ENCODE measurements at places on chromosomes 12 and 14. TPM values are rescaled to one million over a fixed set of nuclear protein-coding genes. Genes with fewer than 3 reads are reported as not detected.

DNA sequence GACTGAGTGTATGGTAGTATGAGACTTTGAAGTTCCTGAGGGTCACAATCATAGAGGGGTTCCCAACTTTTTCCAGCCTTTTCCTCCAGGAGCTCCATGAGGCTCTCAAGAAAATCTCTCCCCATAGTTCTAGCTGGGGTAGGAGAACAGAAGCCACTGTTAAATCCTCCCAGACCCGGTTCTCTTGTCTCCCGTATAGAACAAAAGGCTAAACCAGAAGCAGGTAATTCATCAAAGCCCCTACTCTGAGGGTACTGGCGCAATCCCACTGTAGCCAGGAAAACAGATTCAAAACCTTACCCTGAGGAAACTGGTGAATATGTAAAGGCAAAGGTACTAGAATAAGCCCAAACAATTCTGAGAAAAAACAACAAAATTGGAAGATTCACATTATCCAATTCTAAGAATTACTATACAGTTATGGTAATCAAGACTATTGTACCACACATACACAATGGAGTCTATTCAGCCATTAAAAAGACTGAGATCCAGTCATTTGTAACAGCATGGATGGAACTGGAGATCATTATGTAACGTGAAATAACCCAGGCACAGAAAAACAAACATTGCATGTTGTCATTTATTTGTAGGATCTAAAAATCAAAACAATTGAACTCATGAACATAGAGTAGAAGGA is 20.5 kb downstream of the OR8S1 start:
- no peak for DNase-seq

- DNase-seq = no peak
Measured at GRCh38 chr12:128817111-128818015, 6.4 kb downstream of the SLC15A4 start.

GRCh38 chr12:103386451-103386850 is 109.3 kb downstream of the C12orf42 start:
- DNase-seq = no peak

- DNase-seq = no peak
Measured at GRCh38 chr12:115037830-115038229, 353.9 kb upstream of the TBX3 start.

- no peak for DNase-seq
Measured at GRCh38 chr12:54136844-54137580, 51.8 kb downstream of the SMUG1 start.

- no peak for DNase-seq
Measured at GRCh38 chr12:104588047-104588920, 131.5 kb downstream of the CHST11 start.

GRCh38 chr14:76309572-76310162 is 66.3 kb upstream of the ESRRB start:
- DNase-seq = no peak

GRCh38 chr12:77116277-77116676 is 50.9 kb upstream of the E2F7 start:
- DNase-seq = no peak

AKAP5 gene
- total RNA-seq = 0.64 TPM

DEGS2 gene
- 4.9 TPM for total RNA-seq

DNA sequence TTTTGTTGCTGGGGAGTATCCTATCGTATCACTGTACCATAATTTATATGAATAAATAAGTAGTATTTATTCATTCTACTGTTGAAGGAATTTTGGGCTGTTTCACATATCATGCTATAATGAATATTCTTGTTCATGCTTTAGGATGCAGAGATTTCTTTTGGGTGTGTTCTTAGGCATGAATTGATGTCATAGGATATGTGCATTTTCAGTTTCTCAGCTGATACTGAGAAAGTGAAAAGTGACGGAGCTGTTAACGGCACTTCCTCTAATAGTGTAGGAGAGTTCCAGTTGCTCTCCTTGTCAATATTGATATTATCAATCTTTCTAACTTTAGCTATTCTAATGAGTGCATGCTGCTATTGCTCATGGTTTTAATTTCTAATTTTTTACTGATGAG is 23.2 kb upstream of the SDR39U1 start:
- DNase-seq = no peak

GRCh38 chr14:49218436-49219092 is 367.6 kb downstream of the RPS29 start:
- no peak for DNase-seq

GRCh38 chr12:95790917-95791849 is 619 bp upstream of the NTN4 start:
- DNase-seq = no peak

DNA sequence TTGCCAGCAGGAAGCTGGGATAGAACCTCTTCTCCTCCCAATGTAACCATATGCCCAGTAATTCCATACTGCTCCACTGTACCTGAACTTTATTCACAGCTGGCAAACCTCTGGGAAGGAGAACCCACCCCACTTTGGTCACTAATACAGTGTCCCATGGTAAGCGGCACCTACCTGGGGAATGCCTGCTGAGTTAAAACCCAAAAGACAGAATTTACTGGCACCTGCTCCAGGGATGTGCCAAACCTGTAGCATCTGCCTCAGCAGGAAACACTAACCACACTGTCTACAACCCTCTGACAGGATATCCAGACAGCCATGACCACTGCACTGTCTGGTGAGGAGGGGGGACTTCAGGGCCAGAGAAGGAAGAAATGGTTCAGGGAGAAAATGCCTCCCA is 26.6 kb downstream of the DDX24 start:
- DNase-seq = no peak

DNA sequence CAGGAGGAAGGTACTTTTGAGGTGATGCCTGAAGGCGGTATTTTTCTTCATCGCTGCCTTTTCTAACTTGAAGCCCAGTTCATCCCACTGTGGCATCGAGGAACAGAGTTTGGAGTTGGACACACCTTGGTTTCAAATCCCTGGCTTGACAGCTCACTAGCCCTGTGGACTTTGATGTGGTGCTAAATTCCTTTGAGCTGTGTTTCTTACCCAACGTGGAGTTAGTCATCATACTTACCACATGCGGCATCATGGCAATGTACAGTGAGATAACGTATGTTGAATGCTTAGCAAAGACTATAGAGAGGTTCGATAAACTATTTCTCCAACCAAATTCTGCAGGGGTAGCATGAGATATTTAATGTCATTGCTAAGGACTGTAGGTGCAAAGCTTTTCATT is 3.4 kb downstream of the PLEKHG3 start:
- DNase-seq = peak; percentile 72

NFATC4 gene
- total RNA-seq = 0.36 TPM

GRCh38 chr12:132838410-132839080 is 9.9 kb upstream of the GOLGA3 start:
- DNase-seq = no peak

- no peak for DNase-seq
Measured at GRCh38 chr14:88146881-88147649, 142.1 kb downstream of the GPR65 start.

DNA sequence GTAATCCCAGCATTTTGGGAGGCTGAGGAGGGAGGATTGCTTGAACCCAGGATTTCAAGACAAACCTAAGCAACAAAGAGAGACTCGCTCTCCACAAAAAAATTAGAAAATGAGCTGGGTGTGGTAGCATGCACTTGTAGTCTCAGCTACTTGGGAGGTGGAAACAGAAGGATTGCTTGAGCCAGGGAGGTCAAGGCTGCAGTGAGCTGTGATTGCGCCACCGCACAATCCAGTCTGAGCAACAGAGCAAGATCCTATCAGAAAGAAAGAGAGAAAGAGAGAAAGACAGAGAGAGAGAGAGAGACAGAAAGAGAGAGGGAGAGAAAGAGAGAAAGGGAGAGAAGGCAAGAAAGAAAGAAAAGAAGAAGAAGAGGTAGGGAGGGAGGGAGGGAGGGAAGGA is 37.0 kb downstream of the TDG start:
- no peak for DNase-seq

DNA sequence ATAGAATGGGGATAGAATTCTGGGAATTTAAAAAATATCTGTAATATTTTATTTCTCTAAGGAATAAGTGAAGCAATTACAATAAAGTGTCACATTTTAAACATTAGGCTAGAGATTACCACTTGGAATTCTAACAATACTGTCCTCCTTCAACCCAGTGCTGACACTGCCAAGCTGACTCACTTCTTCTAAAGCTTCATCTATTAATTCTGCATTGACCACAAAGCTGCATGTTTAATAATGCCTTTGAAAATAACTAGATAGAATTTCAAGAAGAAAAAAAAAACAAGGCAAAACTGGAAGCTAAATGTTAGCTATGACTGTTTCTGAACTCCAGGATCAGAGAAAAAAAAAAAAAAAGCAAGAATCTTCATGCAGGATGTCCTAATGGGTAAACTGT is 970.7 kb upstream of the FBXO33 start:
- DNase-seq = no peak

DNA sequence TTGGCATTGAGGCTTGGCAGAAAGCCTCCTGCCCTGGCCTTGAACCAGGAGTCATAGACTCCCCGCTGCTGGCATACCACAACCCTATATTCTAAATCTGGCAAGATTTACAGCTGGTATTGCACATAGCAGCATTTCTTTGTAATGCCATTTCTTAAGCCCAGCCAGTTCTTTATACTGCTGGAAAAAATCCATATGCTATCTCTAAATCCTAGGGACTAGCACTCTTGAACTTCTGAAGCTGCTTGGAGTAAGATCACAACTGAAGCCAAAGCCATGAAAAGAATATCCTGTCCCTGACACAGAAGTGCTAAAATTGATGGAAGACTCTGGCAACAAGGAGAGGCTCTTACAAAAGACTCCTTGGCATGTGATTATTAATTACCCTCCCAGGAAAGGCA is 89.3 kb downstream of the KCNC2 start:
- DNase-seq = no peak

- no peak for DNase-seq
Measured at GRCh38 chr14:86779416-86779815, 1213.6 kb downstream of the GALC start.

- no peak for DNase-seq
Measured at GRCh38 chr12:75087654-75088053, 122.0 kb downstream of the KCNC2 start.

DNA sequence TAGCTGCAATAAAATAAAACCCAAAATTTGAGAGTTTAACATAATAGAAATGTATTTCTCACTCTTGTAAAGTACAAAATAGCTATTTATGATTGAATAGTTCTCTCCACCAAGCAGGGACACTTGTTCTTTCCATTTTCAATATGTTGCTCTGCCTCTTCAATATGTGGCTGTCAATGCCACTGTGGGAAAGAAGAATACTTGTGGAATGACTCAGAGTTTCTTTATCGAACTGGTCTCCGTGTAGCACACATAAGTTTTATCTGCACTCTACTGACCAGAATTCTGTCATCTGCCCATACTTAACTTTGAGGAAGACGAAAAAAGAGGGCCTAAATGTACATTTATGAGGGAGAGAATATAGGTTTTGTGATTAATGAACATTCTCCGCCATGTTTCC is 256.9 kb downstream of the ATXN7L3B start:
- no peak for DNase-seq

GRCh38 chr14:22802860-22803686 is 12.2 kb downstream of the SLC7A7 start:
- no peak for DNase-seq

DNA sequence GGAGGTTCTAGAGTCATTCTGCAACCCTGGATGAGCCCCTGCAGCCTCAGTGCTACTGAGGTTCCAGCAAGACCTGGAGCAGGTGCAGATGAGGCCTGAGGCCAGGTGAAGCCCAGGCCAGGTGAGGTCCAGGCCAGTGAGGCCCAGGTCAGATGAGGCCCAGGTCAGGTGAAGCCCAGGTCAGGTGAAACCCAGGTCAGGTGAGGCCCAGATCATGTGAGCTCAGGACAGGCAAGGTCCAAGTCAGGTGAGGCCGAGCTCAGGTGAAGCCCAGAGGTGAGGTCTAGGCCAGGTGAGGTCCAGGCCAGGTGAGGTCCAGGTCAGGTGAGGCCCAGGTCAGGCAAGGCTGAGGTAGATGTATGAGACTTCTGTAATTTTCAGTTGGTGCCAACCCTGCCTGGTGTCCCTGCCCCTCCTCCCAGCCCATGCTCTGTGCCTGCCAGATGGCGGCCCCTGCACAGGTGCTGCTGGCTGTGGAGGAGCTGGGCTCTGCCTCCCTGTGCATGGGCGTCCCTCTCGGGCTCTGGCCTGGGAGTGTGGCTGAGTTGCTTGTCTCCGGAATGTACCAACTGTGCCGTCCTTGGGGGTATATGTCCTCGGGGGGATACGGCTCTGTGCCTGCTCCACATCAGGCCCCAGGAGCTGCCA is 388.5 kb downstream of the TMEM121 start:
- DNase-seq = no peak

GRCh38 chr12:68450947-68451260 is 118.7 kb upstream of the MDM1 start:
- DNase-seq = no peak

GRCh38 chr12:43758728-43759563 is at the start of the genes IRAK4 and PUS7L:
Gene IRAK4 (plus strand): TSS chr12:43758951. CDS start chr12:43768112, 9,161 bp downstream.
Gene PUS7L (minus strand): TSS chr12:43758790. CDS start chr12:43755245, 3,545 bp downstream.
- DNase-seq = peak; percentile 89

DNA sequence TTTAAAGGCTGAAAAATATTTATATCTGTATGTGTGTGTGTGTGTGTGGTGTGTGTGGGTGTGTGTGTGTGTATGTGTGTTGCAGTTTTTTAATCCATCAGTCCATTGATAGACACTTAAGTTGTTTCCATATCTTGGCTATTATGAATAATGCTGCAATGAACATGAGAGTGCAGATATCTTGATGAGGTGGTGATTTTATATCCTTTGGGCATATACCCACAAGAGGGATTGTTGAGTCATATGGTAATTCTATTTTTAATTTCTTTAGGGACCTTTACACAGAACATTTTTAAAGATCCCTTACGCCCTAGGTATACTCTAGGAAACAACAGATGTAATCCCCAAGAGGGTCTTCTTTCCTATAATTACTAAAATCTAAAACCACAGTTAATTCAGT is 154.5 kb upstream of the CLEC14A start:
- DNase-seq = no peak

DNA sequence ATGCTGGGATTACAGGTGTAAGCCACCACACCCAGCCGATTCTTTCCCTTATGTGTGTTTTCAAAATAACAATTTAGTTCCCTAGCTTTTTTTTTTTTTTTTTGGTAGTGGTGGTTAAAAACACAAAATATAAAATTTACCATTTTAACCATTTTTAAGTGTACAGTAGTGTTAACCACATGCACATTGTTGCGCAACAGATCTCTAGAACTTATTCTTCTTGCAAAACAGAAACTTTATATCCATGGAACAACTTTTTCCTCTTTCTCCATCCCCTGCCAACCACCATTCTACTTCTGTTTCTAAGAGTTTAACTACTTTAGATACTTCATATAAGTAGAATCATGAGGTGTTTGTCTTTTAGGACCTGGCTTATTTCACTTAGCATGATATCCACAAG is 1.1 kb upstream of the NDUFA12 start:
- no peak for DNase-seq

GRCh38 chr12:63843254-63843720 is 1.2 kb upstream of the SRGAP1 start:
- DNase-seq = no peak

RCOR1 gene
- 27.1 TPM for total RNA-seq

DNA sequence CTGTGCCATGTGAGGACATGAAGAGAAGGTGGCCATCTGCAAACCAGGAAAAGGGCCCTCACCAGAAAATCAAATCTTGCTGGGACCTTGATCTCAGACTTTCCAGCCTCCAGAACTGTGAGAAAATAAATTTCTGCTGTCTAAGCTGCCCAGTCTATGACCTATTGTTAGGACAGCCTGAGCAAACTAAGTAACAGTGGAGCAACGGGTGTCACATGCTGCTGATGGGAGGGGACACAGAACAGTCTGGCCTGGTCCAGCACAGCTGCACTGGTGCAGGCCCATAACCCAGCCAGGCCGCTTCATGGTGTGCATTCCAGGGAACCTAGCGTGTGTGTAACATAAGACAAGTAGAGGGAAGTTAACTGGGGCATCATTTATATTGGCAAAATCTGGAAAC is 42.1 kb downstream of the GRIP1 start:
- DNase-seq = no peak
